Stomach (tissue), 19 donors: ENCODE measurements at places on chromosomes 12 and 14.

- DNase-seq = no peak
Measured at GRCh38 chr12:91127306-91127705, 16.0 kb upstream of the LUM start.

DNA sequence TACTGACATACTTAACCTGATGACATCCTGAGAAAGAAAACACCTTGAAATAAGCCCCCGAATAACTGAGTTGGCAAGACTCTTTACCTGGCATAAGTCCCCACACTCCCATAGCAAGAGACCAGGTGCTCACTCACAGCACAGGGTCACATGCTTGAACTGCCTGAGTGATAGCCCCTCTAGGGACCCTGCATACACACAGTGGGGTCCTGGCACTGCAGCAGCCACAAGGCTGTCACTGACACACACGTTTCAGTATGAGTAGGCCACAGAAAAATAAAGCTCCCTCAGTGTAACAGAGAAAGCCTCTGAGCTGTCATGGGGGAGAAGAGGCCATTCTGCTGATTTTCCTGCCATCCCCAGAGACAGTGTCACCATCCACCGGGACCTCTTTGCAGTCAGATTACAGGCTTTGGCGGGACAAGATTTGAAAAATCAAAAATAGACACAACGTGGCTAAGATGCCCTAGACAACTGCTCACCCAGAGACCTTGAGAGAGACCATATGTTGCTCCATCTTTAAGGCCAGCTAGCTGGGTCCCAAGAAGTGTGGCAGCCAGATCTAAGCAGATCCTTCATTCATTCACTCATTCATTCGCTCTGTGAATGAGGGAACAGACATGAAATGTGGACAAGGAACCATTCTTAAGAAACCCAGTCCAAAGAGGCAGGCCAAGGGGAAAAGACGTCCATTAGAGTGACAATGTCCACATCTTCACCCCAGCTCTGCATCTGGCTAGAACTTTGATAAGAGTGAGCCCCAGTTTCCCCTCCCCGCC is 1.6 kb downstream of the SCARB1 start:
- no peak for DNase-seq

- DNase-seq = no peak
Measured at GRCh38 chr12:15522574-15523187, 200.4 kb downstream of the PTPRO start.

- DNase-seq = no peak
Measured at GRCh38 chr12:68505970-68506369, 104.7 kb upstream of the RAP1B start.

DNA sequence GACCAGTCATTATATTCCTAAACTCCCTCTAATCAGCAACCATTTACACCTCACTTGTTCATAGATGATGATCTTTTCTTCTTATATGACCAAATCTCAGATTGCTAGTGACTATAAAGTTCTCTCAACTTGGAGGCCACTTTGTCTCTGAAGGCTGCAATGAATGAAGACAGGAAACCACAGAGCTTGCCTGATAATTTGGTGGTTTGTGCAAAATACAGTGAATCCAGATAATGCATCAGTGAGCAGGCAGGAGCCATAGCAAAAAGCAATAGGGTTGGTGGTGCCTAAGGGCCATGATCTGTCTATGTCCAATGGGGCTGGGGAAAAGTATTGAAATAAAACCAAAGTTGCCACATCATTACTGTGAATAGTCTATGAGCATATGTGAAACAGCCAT is 123.8 kb upstream of the LRFN5 start:
- DNase-seq = no peak

- DNase-seq = peak; percentile 69
Measured at GRCh38 chr12:20549108-20549719, 145.9 kb upstream of the SLCO1C1 start.

- DNase-seq = no peak
Measured at GRCh38 chr12:128783129-128783574, 40.6 kb downstream of the SLC15A4 start.

DNA sequence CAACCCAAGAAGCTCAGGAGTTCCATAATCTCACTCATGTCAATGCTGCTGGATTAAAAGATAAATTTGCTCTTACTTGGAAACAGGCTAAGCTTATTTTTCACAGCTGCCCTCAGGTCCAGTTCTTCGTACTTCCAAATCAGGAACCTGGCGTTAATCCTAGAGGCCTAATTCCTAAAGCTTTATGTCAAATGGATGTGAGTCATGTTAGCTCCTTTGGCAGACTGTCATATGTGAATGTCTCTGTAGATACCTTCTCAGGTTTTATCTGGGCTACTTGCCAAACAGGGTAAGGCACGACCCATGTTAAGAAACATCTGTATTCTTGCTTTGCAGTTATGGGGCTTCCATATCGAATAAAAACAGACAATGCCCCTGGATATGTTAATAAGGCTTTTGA is 504.6 kb downstream of the ALG10 start:
- no peak for DNase-seq

- no peak for DNase-seq
Measured at GRCh38 chr14:106694638-106695393, 1168.4 kb downstream of the TMEM121 start.

DNA sequence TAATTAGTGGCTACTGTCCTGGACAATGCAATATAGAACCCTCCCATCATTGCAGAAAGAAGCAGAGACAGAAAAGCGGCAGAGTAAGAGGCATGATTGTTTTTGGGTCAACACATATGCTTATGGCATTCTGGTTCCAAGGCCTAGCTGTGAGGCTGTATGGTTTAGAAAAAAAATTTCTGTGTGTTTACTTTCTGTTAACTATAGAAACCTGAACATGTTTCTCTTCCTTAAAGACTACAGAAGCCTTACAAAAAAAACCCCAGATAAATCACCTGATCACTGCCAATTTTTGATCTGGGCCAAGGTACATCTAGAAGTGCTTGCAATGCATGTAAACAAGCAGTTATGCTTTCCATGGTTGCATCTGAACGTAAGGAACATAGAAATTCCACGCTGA is 100.0 kb upstream of the HECTD1 start:
- no peak for DNase-seq

GRCh38 chr12:23756416-23756815 is 193.1 kb downstream of the SOX5 start:
- DNase-seq = no peak

GRCh38 chr14:100309028-100309737 is 2.9 kb upstream of the SLC25A29 start:
- DNase-seq = no peak

GRCh38 chr12:100651694-100652093 is 78.2 kb downstream of the GAS2L3 start:
- no peak for DNase-seq

GRCh38 chr14:89607453-89607852 is 190.4 kb upstream of the FOXN3 start:
- no peak for DNase-seq

GRCh38 chr14:87573591-87573990 is 419.4 kb downstream of the GALC start:
- peak; percentile 9 for DNase-seq

DNA sequence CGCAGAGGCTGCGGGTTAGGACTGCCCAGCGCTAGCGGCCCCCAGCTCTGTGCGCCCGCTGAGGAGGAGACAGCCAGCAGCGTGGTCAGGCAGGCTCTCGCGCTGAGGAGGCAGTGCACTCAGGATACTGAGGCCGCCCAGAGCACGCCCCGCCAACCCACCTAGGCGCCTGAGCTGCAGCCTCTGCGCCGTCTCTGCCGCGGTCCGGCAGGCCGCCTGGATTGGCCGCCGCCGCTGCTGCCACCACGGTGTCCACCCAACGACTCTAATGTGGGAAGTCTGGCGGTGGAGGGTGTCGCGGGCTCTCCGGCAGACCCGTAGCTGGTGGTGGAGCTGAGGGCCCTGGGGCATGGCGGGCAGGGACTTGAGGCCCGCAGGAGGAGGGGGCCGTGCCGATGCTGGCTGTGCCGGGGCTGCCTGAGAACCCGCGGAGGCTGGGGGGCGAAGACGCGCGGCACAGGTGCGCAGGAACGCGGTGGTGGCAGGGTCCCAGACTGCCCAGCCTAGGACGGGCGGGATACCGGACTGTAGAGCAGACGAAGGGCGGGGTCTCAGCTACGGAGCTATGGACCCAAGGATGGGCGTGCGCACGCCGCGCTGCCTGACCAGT is 69.9 kb downstream of the ASCL4 start:
- peak; percentile 33 for DNase-seq

- peak; percentile 34 for DNase-seq
Measured at GRCh38 chr14:58663494-58664111, 25.8 kb downstream of the DACT1 start.

- peak; percentile 64 for DNase-seq
Measured at GRCh38 chr14:92540472-92541048, 27.0 kb downstream of the RIN3 start.

- DNase-seq = no peak
Measured at GRCh38 chr14:87698481-87698880, 294.5 kb downstream of the GALC start.

DNA sequence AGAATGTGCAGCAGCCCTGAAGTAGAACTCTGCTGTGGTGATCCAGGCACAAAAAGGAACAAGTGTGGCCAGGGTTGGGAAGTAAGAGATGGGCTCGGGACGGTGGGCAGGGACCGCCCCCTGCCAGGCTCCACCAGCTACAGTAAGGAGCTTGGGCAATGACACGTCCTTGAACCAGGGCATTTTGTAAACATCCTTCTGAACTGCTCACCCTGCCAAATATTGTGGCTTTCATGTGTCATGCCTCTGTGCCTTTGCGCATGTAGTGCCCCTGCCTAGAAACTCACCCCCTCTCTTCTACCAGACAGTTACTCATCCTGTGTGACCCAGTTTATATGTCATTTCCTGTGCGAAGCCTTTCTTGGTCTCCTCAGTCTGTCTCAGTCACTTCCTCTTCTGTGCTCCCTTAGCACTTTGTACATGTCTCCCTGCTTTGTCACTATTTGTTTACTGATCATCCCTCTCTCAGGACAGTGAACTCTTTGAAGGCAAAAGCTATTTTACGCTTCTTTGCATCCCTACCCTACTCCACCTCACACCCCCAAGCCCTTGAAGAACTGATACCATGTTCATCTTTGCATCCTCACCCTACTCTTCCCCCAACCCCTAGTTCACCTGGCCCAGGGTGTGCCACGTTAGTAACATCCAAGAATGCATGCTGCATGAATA is 108.9 kb upstream of the PLEKHG7 start:
- peak; percentile 29 for DNase-seq

DNA sequence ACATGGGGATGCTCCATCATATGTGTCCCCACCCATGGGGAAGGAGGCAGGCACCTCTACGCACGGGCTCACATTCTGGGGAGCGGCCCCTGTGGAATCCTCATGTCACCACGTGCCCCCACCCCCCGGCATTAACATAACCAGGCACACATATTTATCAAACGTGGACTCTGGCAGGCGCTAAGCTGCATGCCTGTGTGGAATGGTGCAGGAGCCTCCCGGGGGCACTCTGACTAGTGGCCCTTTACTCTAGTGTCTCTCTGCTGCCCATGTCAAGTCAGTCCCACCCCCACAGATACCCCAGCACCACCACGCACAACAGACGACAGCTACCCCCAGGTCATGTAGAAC is 66.1 kb downstream of the CCDC88C start:
- DNase-seq = peak; percentile 58

GRCh38 chr14:103104654-103105452 is 10.3 kb downstream of the EXOC3L4 start:
- DNase-seq = peak; percentile 85

GRCh38 chr14:58216544-58216943 is 16.6 kb downstream of the ACTR10 start:
- no peak for DNase-seq

DNA sequence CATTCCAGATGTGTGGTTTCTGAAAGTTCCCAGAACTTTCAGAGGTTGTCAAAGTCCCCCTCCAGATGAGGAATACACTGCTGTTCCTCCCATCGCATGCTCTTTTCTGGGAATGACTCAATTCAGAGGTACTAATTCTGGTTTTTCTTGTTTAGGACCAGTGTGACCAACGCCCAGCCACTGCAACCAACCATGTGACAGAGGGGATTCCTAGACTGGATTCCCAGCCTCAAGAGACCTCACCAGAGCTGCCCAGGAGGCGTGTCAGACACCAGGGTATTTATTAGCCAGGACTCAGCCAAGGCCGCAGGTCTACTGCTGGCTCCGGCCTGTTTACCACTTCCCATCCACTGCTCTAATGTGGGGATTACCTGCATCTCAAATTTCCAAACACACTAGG is 24.2 kb downstream of the TRAFD1 start:
- no peak for DNase-seq
